ENCODE measurements at places on chromosomes 7 and 10. TPM values are rescaled to one million over a fixed set of nuclear protein-coding genes. Genes with fewer than 3 reads are reported as not detected.

The STRIP2 gene
- total RNA-seq, result 0.49 TPM

The GIMAP2 gene
- total RNA-seq, result 9.6 TPM

GRCh38 chr10:88934900-88935672, 17.5 kb downstream of the ACTA2 start:
- H3K4me1 ChIP-seq, result peaks cover 26% of the 10 kb centered on the region
- H3K27me3 ChIP-seq, result no peaks in the 10 kb centered on the region
- no peak overlapping the region for H3K4me3 ChIP-seq
- peaks cover 17% of the 10 kb centered on the region for H3K36me3 ChIP-seq

GRCh38 chr10:19782430-19783089, 33.7 kb upstream of the PLXDC2 start:
- H3K27me3 ChIP-seq, result no peaks in the 10 kb centered on the region
- DNase-seq, result no peak
- H3K4me1 ChIP-seq, result no peaks in the 10 kb centered on the region
- no peak overlapping the region for H3K27ac ChIP-seq
- H3K36me3 ChIP-seq, result no peaks in the 10 kb centered on the region

DNA sequence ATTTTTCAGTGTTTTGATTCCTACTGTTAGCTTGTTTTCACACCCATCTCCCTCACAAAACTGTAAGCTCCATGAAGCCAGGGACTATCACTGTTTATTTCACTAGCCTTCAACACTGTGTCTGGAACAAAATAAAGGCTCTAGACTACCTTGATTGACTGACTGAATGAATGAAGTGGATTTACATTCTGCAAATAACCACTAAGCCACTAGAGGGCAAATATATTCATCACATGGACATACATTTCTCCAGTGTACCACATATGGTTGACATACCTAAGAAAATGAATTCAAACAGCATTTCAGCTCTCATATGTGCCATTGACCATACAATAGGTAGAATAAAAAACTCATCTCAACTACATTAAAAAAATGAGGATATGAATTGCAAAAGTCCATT, 185.9 kb downstream of the RAB11FIP2 start:
- no peaks in the 10 kb centered on the region for H3K4me1 ChIP-seq
- no peak for DNase-seq
- no peaks in the 10 kb centered on the region for H3K27me3 ChIP-seq
- no peak overlapping the region for H3K27ac ChIP-seq

DNA sequence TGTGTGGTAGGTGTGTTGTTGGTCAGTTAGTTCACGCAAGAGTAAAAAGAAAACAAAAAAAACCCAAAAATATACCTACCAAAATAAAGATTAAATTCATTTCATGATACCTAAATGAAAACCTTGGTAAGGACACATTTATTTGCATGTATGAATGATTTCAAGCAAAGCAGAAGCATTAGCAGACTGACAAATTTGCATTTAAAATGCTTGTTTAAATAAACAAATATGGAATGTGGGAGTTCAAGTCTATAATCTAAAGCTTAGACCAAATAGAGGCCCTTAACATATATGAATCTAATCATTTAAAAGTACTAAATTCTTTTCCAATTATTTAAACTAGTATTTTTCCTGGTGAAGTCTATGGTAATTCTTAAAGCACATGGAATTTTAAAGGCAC, 35.8 kb downstream of the GNAT3 start:
- peaks cover 1% of the 10 kb centered on the region for H3K4me1 ChIP-seq
- H3K27ac ChIP-seq, result no peak overlapping the region
- H3K27me3 ChIP-seq, result no peaks in the 10 kb centered on the region
- DNase-seq, result no peak

DNA sequence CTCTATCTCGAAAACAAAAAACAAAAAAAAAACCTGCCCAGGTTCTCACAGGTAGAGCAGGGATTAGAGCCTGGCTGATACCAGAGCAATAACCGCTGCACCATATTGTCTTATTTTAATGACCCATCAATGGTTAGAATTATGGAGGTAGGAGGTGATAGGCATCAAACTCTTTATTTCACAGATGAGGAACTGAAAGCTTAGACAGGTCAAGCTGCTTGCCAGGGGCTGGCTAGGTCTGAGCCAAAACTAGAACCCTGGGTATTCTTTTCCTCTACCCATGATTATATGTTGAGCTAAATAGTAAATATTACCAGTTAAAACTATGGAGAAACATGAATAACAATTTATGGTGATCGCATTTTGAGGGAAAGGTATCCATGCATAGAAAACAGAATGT, 2.0 kb upstream of the PPP1R3C start:
- DNase-seq, result no peak
- H3K4me3 ChIP-seq, result no peak overlapping the region
- no peaks in the 10 kb centered on the region for H3K27me3 ChIP-seq

DNA sequence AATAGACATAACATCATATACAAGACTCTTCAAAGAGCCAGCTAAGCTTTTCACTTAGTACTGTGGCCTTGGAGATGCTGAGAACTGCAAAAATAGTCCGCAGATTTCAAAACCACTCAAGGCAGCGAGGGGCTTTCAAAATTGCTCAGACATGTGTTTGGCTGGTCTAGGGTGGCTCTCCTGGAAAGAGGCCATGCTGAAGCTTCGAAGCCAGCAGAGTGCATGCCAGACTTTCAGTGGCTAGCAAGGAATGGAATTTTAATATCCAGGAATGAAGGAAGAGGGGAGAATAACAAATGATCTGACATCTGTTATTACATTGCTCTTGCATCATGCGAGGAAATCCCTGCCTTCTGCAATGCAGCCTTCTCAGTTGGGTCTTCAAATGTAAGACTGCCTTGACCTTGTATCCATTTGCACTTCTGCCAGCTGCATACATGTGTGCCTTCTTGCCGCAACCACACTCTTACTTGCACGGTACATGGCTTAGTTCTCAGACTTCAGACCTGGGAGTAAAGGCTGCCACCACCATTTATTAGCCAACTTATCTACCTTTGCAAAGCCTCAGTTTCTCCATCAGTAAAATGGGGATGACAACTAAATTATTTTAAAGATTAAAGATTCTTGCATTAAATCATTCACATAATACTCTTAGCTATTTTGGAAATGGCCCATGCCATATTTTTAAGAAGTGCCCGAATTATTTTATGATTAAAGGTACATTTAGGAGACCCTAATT, 55.9 kb downstream of the ITIH5 start:
- DNase-seq, result no peak
- H3K27ac ChIP-seq, result no peak overlapping the region
- H3K36me3 ChIP-seq, result no peaks in the 10 kb centered on the region
- peaks cover 4% of the 10 kb centered on the region for H3K4me1 ChIP-seq
- H3K27me3 ChIP-seq, result no peaks in the 10 kb centered on the region

- H3K4me3 ChIP-seq, result no peak overlapping the region
- no peak overlapping the region for H3K27ac ChIP-seq
- peaks cover 8% of the 10 kb centered on the region for H3K4me1 ChIP-seq
- H3K27me3 ChIP-seq, result no peaks in the 10 kb centered on the region
- no peaks in the 10 kb centered on the region for H3K36me3 ChIP-seq
- DNase-seq, result no peak
Observed at GRCh38 chr7:134823400-134823799, 44.0 kb downstream of the CALD1 start.
